GF-D8 (cell line): ENCODE measurements at places on chromosomes 16 and 17.

- no peak for DNase-seq
Measured at GRCh38 chr17:80422276-80422675, 7.3 kb downstream of the ENDOV start.

- no peak for DNase-seq
Measured at GRCh38 chr17:7572338-7572587, 7.2 kb upstream of the CD68 start.

GRCh38 chr16:58732545-58733247 lies 1.4 kb downstream of the GOT2 start:
- no peak for DNase-seq

DNA sequence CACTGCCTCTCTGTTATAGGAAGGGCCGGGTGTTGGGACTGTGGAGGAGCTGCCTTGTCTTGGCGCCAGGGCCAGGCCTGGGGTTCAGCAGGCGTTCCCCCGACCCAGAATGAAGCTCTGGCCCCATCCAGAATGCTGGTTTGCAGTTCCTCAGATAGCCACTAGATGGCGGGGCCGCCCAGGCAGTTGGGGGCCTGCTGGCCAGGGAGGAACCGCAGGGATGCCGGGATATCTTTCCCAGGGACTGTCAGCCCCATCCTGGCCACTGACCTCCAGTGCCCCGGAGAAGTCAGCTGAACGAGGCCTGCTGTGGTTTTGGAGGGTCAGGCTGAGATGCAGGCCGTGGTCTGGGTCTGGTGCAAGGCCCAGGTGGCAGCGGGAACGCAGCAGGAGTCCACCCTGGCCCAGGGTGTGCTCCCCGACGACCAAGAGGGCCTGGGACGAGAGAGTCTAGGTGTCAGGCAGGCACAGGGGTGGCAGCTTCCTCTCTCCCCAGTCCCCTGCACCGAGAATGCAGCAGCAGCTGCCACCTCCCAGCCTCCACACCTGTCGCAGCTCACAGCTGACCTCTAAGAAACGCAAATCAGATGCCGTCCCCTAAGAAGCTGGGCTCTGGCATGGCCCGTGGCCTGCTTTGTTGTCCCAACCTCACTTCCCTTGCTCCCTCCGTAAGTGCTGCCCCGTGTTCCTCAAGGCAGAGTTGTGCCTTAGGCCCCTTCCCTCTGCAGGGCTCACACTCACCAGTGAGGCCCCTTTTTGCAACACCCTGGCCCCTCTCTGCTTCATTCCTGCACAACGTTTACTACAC lies 51.2 kb downstream of the RMI2 start:
- no peak for DNase-seq

DNA sequence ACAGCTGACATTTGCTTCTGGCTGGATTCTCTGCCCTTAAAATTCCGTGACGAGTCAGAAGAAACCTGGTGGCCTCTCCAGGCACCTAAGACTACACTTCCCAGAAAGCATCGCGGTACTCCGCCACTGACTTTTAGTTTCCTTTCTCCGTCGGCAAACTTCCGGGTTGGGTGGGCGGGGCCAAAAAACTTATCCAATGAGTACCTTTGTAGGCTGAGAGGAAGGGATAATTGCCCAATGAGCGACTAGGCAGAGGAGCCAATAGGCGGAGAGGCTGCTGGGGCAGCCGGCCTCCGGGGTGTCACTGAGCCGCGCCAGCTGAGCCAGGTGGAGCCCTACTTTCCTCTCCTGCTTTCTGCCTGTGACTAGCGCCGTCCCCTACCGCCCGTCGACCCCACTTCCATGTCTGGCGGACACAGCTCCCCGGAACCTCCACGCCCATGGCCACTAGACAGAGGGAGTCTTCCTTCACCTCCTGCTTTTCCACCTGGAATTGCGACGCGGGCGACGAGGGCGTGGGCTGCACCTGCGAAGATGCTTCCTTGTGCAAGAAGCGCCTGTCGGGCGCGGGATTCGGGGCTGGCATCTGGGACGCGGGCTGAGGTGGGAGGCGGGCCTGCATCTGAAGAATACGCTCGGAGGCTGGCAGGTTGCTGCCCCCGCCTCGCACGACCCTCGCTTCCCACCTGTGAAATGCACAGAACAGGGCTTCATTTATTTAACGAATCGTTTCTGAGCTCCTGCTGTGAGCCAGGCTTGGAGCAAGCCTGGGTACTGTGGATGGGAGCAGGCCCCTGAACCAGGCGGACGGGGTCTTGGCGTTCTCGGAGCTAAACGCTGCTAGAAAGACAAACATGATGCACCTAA lies 16.5 kb upstream of the ARHGAP17 start:
- DNase-seq, result peak; percentile 95

DNA sequence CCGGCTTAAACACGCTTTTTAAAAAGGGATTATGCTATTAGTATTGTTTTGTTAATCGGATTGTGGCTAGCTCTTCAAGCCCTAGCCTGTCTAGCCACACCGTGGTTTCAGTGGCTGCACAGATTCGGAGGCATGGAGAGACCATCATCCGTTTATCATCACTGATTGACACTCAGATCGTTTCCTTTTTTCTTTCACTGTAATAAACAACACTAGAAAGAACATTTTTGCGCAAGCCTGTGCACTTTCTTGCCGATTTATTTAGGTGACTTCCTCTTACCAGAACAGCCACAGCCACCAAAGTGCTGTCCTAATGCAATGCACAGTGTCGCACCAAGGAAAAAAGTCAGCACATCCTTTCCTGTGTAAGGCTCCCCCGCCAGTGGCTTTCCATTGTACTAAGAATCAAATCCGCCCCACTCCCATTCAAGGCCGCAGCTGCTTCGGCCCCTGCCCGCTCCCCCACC lies 78.2 kb downstream of the CRISPLD2 start:
- DNase-seq, result peak; percentile 18

GRCh38 chr17:75749545-75750389 lies 15.2 kb downstream of the GALK1 start:
- DNase-seq, result peak; percentile 18

DNA sequence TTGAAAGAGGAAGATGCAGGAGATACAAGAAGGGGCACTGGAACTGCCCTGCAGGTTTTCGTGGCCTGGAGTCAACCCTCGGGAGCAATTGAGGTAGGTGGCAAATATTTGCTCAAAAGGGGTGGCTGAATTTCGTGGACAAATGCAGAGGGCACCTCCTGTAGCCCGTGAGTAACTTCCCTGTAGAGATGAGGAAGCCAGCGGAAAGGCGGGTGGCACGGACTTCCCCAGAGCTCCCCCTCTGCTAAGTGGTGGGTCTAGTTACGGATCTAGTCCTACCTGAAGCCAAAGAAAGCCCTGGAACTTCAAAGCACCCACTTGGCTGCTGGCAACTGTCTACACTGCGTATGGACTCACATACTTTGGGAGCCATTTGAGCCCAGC lies 1.0 kb upstream of the ATP2C2 start:
- no peak for DNase-seq

DNA sequence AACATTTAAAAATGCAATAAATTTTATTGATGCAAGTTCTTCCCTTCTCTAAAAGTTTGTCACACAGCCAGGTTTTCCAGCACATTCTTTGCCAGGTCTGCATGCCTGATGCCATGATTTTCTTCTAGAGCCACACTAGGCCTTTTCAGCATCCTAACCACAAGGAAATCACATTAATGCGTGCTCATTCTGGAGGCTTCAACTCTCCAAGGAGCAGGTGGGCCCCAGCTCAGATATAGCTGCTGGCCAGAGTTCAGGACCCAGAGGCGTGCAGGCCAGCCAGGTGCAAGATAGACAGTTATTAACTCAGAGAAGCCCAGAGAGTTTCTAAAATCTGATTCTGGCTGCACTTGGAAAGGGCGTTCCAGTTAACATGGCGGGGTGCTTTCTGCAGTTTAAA lies 124.5 kb upstream of the MAF start:
- DNase-seq, result no peak

- no peak for DNase-seq
Measured at GRCh38 chr16:24509536-24509935, 29.8 kb upstream of the RBBP6 start.

DNA sequence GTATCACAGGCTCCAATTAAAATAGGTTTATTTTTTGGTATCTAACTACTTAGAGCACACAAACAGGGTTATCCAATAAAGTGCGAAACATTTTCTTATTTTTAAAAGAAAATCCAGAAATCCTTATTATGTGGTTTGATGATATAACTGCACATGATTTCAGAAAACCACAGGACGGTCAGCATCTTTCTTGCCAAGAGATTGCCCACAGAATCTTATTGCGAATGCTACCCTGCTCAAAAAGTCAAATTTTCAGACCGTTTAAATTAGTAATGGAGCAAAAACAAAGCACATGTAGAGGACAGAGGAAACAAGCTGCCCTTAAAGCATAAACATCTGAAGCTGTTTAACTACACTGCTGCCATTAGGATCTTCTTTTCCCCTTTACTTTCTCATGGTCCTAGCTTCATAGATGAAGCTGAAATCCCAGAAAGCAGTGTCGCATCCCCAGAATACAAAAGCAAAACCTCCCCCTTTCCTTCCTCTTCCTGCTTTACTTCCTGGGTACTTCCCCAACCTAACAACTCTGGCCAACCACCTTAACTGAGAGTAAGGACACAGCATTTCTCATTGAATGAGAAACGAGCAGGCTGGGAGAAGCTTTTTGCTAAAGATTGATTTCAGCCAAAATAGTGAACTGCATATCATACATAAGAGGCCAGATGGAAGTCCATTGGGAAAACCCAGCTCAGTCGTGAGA lies 43.7 kb downstream of the CMTM4 start:
- DNase-seq, result no peak

DNA sequence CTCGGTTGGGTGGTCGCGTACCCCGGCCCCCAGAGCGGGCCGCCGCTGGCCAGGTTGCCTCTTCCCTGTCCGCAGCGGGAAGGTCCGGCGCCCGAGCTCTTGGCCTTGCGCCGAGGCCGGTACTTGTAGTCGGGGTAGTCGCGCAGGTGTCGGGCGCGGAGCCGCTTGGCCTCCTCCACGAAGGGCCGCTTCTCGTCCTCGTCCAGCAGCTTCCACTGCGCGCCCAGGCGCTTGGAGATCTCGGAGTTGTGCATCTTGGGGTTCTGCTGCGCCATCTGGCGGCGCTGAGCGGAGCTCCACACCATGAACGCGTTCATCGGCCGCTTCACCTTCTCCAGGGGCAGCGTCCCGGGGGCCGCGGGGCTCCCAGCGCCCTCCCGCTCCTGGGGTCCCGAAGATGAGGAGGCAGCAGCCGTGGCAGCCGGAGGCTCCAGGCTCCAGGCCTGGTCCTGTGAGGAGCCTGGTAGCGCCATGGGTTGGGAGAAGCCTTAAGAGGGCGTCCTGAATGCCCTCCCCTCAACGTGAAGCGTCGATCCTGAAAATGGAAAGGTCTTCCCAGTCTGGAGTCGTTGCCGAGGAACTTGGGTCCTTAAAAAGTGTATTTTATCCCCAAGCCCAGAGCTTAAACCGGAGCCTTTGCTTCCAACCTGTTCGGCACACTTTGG lies 558 bp downstream of the SOX15 start:
- DNase-seq, result no peak

DNA sequence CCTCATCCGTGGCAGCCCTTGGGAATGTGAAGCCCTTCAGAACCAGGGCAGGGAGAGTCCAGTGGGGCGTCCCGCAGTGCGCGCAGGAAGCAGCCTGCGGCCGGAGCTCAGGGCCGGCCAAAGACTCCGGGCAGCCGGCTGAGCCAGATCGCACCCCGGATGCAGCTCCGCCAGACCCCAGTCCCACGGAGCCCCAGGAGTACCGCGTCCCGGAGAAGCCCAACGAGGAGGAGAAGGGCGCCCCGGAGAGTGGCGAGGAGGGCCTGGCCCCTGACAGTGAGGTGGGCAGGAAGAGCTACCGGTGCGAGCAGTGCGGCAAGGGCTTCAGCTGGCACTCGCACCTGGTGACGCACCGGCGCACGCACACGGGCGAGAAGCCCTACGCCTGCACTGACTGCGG lies 6.9 kb downstream of the ZNF205 start:
- no peak for DNase-seq

DNA sequence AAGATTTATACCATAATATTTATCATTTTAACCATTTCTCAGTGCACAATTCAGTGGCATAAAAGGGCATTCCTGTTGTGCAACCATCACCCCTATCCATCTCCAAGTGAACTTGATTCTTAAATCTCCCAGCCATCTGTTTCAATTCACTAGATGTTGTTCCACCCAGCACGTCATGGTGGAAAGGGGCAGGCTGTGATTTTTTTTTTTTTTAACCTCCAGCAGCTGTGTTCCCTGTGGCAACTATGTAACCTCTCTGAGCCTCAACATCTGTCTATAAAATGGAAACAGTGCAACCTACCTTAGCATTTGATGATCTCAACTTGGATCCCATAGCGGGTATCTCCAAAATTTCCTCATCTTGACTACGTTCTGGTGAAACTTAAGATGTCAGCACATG lies 604.5 kb downstream of the WWOX start:
- no peak for DNase-seq

GRCh38 chr17:75370286-75370915 lies 35.1 kb downstream of the GRB2 start:
- no peak for DNase-seq

GRCh38 chr17:10716218-10716617 lies 13.6 kb downstream of the TMEM220 start:
- DNase-seq, result no peak

- no peak for DNase-seq
Measured at GRCh38 chr16:68492543-68493411, 44.5 kb upstream of the SMPD3 start.

GRCh38 chr16:2026461-2027023 lies at the start of gene NHERF2:
NHERF2 (plus strand) TSS chr16:2026902; CDS start chr16:2027006, 104 bp downstream.
- no peak for DNase-seq
